ENCODE measurements at places on chromosomes 5 and 9. TPM values are rescaled to one million over a fixed set of nuclear protein-coding genes. Genes with fewer than 3 reads are reported as not detected.

DNA sequence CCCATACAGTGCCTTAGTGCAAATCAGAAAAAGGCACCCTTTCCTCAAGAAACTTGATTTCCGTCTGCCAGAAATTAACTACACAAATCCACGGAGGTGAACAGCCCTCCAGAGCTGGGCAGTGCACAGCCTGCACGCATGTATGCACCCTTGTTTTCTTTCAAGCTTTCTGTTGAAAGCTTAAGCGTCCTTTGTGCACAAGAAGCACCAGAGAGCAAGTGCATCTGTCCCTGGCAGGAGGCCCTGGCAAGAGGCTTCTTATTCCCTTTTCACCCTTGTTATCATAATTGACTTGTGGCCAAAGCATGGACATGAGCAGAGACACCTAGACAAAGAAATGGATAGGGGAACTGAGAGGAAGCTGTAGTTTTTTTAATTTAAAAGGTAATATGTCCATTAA is 47.4 kb upstream of the ATG10 start:
- DNase-seq: no peak

The ZFP37 gene
- 2.0 TPM for total RNA-seq

DNA sequence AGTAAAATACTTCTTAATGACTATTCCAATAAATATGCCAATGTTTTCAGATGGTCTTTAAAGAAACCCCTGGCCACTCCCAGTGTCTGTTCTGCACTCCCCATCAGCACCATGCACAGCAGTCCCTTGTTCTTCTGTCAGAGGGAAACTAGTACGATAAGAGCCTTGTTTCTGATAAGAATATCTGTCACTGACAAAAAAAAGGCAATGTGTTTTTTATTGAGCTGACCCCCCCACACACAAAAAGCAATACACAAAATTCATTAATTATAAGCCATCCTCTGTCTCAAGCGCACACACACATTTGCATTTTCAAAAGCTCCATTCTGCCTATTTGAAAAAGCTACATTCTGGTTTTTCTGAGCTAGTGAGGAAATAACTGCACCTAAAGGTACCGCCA is 119.1 kb downstream of the ENC1 start:
- no peak for DNase-seq

DNA sequence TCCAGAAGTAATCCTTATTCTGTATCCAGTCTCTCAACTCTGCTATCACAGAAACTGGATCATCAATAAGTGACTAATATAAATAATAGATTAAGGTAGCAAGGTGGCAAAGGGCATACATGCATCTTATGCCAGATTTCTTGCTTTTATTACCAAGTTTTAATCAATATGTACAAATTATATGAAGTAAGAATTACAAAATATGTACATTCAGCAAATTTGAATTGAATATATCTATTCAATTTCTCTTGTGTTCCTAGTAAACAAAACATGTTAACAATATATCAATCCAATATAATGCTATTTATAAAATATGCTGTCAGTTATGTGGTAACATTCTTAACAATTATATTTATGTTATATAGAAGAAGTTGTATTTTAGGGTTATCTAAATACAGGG is 488.7 kb upstream of the COX7C start:
- no peak for DNase-seq

The IL31RA gene
- not detected for total RNA-seq

All from mesenteric fat pad (tissue), 1 donor.